Stimulated activated CD4-positive, alpha-beta T cell treated with anti-CD3 and anti-CD28 coated beads, Interleukin-1b, Interleukin-23, amount 100 ng/mL, for 24 hours (primary cell): ENCODE measurements at places on chromosomes 16 and 17.

- no peak for DNase-seq
Observed at GRCh38 chr17:57477522-57478362, 221.4 kb downstream of the MSI2 start.

- no peak for DNase-seq
Observed at GRCh38 chr17:59837308-59838051, 55.3 kb downstream of the TUBD1 start.

DNA sequence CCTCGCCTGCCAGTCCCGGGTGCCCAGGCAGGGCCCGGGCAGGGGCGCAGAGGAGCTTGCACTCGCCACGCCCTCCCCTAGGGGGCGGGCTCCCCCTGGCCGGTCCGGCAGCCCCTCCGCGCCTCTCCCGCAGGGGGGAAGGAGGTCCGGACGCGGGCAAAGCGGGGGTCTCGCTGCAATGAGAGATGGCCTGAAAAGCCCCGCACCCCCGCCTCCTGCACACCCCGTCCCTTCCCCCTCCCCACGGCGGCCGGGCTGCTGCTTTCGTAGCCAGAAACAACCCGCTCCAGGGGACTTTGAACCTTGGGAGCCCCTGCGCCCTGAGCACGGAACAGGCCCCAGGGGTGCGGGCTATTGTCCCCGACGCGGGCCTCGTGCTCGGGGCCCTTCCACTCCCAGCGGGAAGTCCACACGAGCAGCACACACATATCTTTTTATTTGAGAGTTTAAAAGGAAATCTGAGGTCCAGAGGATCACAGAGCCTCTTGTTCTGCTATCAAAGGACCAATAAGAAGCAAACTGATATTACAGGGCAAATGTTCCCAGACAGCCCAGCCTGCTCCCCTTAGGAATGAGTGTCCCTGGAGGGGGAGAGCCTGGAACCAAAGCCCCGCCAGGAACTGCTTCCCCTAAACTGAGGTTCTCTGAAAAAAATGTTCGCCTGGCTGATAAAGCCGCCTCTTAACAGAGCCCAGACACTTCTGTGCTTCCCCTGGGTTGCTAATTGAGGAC lies 5.8 kb upstream of the CBX4 start:
- no peak for DNase-seq

DNA sequence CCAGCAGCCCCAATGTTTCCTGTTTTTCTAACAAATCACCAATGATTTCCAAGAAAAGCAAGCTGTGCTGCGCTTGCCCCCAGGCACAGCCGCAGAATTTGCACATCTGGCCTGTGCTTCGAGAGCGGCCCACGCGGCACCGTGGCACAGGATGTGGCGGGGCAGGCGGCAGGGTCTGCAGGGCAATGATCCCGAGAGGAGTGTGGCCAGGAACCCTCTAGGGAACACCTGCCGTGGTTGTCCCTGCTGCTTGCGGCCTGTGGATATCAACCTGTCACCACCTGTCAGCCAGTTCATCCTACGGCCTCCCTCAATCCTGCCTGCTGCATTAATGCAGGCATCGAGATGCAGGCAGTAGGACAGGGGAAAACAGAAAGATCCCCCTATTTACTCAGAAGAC lies 24.0 kb downstream of the PIK3R5 start:
- no peak for DNase-seq

DNA sequence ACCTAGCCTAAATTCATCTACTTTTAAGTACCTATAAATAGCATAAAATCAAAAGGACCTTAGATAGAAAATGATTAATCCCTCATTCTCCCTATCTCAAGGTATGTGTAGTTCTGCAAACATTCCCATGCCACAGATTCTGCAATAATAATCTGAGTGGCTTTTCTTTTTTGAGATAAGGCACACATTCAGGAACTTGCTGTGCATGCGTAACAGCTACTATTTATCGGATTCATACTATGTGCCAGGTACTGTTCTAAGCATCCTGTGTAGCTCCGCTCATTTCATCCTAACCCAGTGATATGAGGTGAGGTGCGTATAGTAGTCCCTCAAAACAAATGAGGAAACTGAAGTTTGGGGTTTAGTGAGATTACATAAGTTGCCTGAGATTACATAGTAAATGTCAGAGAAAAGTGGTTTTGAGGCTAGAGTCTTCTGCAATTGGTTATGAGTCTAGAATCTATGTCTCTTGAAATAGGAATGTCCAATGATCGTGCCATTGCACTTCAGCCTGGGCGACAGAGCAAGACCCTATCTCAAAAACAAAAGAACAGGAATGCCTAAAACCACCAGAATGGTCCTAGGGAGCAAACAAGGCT lies 2.0 kb upstream of the ZNF263 start:
- no peak for DNase-seq

DNA sequence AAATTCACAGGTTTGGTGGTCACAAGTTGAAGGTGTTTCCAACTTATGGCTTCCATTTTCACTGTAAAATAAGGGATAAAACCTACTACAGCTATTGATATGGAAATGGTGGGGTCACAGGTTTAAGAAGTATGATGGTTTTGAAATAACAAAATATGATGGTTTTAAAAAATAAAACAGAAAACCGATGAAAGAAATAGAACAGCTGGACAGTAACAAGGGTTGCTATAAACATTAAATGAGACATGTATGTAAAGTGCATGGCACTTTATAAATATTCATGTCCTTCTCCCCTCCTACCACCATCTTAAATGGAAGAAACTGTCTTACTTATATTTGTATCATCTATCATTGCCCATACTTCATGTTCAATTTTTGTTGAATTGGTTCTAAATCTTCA lies 31.3 kb downstream of the ASPA start:
- DNase-seq = no peak
